ENCODE measurements at places on chromosomes 1 and 21.

GRCh38 chr1:9871707-9872425 lies 38.2 kb downstream of the CTNNBIP1 start:
- DNase-seq: no peak

DNA sequence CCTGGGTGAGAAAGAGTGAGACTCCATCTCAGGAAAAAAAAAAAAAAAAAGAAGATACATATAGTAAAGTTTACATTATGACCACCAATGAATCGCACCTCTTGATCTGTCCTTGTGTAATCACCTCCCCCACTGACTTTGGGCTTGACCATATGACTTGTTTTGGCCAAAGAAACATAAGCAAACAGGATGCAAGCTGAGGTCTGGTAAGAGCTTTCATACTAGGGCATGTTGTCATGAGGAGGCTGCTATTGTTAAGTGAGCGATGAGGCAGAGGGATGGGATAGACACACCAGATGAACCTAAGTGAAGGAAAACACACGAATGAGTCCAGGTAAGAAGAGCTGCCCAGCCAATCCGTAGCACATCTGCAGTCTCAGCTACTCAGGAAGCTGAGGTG lies 10.7 kb downstream of the ENAH start:
- no peak for DNase-seq

GRCh38 chr1:13628711-13629110 lies 45.1 kb downstream of the PDPN start:
- DNase-seq: no peak

DNA sequence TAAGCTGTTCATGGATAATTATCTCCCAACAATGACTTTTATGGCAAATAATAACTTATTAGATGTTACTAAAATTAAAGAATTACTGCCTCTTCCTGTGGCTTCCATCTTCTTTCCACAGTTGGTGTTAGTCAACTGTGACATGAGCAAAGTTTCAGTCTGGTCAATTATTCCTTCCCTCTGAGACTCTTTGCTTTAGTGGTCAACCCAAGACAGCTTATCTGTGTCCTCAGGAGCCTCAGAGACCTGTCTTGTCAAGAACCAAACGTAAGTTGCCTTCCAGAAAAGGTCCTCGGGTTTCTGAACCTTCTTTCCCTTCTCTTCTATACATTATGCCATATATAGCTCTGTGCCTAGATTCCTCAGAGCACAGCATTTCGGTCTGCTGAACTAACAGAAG lies 263.2 kb upstream of the ZP4 start:
- DNase-seq: no peak

DNA sequence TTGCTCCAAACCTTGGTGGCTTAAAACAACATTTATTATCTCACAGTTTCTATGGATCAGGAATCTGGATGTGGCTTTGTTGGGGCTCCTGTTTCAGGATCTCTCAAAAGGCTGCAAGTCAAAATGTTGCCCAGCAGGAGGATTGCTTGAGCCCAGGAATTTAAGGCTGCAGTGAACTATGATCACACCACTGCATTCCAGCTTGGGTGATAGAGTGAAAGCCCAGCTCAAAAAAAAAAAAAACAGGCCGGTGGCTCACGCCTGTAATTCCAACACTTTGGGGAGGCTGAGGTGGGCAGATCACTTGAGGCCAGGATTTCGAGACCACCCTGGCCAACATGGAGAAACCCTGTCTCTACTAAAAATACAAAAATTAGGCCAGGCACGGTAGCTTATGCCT lies 30.0 kb downstream of the BCAS2 start:
- no peak for DNase-seq

GRCh38 chr1:67393240-67393639 lies 37.0 kb downstream of the SERBP1 start:
- DNase-seq: peak; percentile 89

DNA sequence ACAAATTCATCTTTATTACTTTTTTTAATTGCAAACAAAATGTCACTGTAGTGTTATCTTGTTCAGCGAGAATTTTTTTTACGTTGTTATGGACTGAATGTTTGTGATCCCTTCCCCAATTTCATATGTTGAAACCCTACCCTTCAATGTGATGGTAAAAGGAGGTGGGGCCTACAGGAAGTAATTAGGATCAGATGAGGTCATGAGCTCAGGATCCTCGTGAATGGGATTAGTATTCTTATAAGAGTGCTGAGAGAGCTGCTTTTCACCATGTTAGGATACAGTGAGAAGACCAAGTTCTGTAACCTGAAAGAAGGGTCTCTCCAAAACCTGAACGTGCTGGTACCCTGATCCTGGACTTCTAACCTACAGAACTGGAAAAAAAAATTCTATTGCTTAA lies 646.0 kb upstream of the TMPRSS15 start:
- no peak for DNase-seq

GRCh38 chr1:96400089-96400488 lies 321.5 kb upstream of the PTBP2 start:
- no peak for DNase-seq

- DNase-seq: no peak
Measured at GRCh38 chr1:201436969-201437368, 15.4 kb upstream of the TNNI1 start.

- no peak for DNase-seq
Measured at GRCh38 chr21:42624095-42624790, 29.2 kb upstream of the PDE9A start.

DNA sequence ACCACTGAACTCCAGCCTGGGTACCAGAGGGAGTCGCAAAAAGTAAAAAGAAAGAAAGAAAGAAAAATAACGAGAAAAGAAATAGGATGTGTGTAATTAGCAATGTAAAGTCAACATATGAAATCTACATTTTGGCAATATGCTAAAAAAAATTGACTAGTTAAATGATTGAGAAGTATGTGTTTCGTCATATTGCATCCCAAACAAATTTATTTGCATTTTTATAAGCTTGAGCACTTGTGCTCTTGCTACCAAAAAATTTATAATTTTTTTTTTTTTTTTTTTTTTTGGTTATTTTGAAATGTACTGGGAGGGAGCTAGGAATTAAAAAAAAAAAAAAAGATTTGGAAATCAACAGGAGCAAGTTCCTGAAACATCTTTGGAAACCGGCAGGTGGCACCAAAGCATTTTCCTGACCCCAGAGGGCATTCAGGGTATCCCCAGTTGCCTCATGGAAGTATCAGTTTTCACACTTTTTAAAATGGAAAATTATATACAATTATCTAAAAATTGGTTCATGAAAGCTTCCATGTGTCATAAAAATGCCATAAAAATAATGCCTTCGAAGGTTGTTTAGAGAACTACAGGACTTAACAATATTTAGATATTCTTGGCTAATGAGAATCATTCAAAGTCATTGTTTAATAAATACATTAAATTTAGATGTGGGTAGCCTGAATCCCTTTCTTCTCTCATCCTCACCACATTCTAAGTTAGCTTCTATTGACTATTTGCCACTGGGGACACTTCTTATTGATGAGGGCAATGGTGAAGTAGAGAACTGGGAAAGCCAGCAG lies 4.8 kb upstream of the HEATR1 start:
- no peak for DNase-seq

- no peak for DNase-seq
Measured at GRCh38 chr1:223847781-223848345, 2.1 kb upstream of the TP53BP2 start.

- no peak for DNase-seq
Measured at GRCh38 chr1:155892796-155893195, 18.4 kb downstream of the RIT1 start.

GRCh38 chr1:205449750-205450443 lies 5.9 kb downstream of the BLACAT1 start:
- DNase-seq: no peak

DNA sequence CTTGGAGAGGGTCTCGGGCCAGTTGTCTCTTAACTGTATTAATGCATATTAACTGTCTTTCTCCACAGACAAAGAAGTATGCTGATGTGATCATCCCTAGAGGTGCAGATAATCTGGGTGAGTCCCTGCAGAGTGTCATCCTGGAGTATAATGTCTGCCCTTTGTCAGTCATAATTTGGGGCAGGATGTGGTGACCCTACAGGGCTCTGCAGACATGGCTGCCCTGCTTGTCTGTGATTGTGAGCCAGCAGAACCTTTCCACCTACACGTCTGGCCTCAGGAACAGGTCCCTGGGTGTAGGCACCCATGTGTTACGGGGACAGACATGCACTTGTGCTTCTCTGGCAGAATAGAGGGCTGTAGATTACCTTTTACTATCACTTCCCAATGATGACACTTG lies 78.4 kb downstream of the UCK2 start:
- DNase-seq: no peak

GRCh38 chr1:2093636-2094035 lies 43.4 kb downstream of the PRKCZ start:
- DNase-seq: no peak

DNA sequence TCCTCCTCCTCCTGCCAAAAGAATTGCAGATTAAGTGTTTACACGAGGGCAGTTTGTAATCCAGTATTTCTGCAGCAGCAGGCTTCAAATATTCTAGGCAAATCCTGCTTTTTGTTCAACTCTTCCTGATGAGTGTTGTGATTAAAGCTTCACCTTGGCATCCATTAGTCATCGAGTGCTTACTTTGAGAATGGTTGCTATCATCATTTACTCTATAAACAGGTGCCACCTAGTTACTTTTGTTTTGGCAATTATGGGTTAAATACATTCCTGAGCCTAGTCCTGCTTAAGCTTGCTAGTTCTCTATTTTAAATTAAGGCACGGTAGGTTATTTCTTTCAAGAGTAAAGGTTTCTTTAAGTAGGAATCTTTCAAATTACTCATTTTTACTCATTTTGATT lies 20.3 kb downstream of the PDC start:
- peak; percentile 37 for DNase-seq

GRCh38 chr1:208218237-208219097 lies 25.7 kb downstream of the PLXNA2 start:
- DNase-seq: no peak

- no peak for DNase-seq
Measured at GRCh38 chr1:168455764-168456163, 88.0 kb downstream of the XCL2 start.

GRCh38 chr1:47629201-47629600 lies 191.4 kb downstream of the FOXD2 start:
- no peak for DNase-seq

DNA sequence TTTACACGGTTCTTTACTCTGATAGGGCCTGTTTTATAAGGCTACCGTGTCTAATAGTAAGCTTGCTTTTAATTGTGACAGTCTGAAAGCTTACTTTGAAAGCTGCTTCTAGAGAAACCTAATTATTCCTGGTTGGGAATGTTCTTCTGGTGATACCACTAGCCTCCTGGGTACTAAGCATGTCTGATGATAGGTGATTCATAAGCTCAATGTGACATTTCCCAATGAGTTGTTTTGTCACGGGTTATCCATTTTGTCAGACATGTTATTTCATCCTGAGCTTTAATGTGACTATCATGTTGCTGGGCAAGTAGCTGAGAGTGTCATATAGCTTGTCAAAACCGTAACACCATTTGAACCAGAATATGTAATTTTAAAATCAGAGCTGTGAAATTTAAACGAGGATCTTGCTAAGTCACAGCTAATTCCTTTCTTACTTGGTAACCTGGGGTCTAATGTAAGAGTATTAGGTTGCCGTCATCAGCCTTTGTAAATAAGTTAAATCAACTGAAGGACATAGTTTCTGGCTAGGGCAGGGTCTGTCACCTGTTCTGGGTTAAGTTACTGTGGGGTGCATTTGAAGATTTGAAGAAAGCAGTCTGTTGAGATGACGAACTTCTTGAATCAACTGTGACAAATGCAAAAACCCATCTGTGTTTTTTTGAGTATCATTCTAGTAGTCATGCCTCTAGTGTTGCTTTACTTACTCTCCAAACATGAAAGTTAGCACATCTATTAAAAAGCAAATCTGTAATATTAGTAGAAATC lies 529.2 kb downstream of the USP25 start:
- DNase-seq: no peak

GRCh38 chr1:166701603-166702100 lies 137.6 kb upstream of the POGK start:
- DNase-seq: no peak

GRCh38 chr1:20095564-20096434 lies 23.5 kb downstream of the PLA2G2D start:
- DNase-seq: peak; percentile 70

DNA sequence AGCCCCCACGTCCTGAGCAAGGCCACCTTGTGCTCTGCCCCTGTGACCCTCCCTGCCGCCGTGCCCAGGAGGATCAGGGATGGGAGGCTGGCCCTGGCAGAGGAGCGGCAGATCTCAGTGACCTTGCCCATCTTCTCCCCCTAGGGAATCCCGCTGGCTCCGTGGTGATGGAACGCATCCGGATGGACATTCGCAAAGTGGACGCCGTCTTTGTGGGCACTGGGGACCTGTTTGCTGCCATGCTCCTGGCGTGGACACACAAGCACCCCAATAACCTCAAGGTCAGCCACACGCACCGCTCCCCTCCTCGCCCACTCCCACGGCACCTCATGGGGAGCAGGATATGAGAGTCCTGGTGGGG lies 22.7 kb downstream of the CSTB start:
- DNase-seq: no peak

DNA sequence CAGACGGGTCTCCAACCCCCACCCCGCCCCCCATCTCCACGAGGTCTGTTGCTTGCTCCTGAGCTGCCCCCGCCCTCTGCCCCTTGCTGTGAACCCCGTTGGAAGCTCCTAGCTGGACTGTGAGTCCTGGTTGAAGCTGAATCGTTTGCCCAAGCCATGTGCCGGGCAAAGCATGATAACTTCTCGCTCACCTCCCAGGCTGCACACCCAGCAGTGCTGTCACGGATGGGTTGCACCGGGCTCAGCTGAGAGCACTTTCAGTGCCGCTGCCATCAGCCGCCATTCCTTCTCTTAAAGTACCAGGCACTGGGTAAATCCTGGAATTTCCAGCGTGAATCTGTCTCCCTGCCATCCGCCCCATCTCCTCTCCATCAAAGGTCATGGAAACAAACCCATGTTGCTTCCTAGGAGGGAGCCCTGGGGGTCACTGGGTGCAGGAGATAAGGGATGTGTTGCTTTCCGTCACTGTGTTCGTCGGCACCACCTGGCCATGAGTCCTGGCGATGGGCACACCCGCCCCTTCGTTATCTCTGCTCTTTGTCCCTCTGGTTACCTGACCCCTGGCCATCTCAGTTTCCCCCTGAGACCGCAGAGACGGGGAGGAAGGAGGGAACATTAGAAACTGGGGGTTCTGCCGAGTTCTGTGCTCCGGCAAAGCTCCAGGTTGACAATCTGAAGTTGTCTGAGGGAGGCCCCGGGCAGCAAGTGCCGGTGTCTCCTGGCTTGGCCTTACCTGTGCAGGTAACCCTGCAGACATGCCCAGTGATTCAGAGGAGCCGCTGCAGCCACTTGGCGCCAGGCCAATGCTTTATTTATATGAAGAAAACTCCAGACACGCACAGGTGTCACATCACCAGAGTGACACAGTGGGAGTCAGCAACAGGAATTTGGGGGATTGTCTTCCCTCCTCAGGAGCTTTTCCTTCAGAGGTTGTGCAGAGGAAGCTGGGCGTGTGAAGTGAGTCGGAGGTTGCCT lies 2.7 kb downstream of the PDE9A start:
- no peak for DNase-seq

GRCh38 chr1:90834886-90835660 lies 118.0 kb upstream of the BARHL2 start:
- no peak for DNase-seq

DNA sequence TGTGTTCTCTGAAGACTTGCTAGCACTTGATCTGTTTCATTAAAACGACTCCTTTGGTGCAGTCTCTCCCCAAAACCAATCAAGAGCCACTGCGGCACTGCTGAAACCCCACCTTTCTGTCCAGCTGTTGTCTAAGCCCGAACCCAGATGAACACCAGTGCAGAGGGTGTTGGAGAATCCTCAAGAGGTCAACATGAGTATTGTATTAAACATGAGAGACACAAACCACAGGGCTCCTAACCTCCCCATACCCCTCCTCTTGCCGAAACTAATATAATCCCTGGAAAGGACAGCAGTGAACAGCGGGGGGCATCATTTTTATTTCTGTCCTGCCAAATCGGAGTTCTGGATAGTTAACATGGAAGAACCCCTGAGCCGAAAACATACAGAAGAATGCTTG lies 333.9 kb downstream of the CAMTA1 start:
- DNase-seq: no peak
